ENCODE measurements at places on chromosomes 7 and 10.

GRCh38 chr7:47285860-47286491, 295.9 kb downstream of the TNS3 start:
- no peak for DNase-seq

GRCh38 chr10:99619090-99619800, 994 bp downstream of the SLC25A28 start:
- no peak for DNase-seq

DNA sequence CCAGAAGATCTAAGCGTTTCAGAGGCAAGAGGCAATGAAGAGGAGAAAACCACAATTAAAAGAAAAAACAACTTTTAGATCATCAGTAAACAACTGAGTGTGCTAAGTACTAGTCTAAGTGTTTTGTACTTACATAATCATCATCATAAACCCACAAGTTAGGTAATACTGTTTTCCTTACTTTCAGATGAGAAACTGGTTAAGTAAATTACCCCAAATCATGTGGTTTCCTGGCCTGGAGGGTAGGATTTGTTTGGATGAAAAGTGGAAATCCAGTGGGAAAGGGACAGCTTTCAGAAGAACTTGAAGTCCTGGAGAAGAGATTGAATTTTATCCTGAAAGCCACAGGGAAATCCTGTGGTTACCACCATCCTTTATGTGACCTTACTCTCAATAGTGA, 463.3 kb downstream of the LRMDA start:
- no peak for DNase-seq

DNA sequence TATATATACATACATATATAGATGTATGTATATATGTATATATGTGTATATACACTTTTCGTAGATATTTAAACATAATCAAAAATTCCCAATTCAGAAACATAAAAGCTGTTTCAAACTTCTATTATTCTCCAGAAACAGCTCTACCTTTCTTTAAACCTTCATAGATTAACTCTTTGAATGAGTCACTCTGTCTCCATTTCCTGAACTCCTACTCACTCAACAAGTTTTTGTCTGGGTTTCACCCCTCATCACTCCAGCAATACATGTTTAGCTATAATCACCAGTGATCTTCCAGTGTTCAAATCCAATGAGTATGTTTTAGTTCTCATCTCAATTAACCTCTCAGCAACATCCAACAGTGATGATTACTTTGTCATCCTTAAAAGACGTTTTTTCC, 9.6 kb downstream of the DGKB start:
- DNase-seq = no peak

- no peak for DNase-seq
These were observed 5.5 kb upstream of the LZTS2 start for GRCh38 chr10:100993986-100994708.

- no peak for DNase-seq
These were observed 53.4 kb upstream of the CYP2C18 start for GRCh38 chr10:94630017-94630688.

GRCh38 chr7:81449105-81449504, 320.7 kb downstream of the HGF start:
- no peak for DNase-seq

GRCh38 chr10:7817576-7817975, 729 bp upstream of the TAF3 start:
- DNase-seq = no peak
